ENCODE measurements at places on chromosomes 12 and 14.

GRCh38 chr14:96486705-96487104, 15.5 kb upstream of the PAPOLA start:
- DNase-seq: no peak

DNA sequence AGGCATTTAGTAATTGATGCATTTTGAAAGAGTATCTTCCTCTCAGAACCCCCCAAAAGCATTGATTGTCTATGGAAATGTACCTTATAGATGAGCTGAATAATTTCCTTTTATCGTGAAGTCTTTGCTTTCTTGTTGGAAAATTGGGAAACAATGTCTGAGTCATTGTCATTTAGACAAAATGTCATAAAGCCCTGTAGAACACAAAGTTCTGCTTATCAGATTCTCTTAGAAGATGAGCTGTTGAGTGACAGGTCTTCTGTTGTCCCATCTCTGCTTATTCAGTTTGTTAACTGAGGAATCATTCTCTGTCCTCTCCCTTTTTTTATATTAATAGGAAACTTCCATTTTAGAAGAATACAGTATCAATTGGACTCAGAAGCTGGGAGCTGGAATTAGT, 22.9 kb downstream of the MAPKAPK5 start:
- DNase-seq: no peak

GRCh38 chr12:108939594-108939993, 59.7 kb downstream of the DAO start:
- no peak for DNase-seq

DNA sequence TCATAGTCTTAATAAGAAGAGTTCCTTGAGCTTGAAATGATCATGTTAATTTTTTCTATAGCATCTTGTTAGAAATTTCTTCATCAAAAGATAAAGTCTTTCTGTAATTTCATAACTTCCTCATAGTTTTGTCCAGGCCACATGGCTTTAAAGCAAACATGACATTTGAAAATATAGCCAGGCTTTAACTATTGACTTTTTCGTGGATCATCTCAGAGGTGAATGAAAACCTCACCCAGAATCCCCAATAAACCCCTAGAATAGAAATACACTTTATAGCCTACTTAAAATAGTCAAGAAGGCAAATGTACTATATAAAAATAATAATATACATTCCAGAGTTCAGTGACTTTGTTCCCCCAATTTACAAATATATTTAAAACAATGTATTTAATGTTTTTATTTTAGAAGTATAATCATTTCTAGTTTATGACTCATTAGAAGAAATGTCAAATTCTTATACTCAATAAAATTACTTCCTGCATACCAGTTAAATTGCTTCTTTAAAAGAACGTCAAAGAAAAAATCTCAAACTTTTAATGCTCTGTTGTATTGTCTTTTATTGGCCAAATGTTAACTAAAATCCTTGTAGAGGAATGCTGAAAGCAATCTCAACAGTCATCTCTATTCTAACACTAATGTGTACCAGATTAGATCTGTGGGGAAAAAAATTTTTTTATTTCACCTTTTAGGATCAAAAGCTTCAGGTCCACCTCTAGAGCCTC, 21.6 kb downstream of the EXOC5 start:
- DNase-seq: no peak

DNA sequence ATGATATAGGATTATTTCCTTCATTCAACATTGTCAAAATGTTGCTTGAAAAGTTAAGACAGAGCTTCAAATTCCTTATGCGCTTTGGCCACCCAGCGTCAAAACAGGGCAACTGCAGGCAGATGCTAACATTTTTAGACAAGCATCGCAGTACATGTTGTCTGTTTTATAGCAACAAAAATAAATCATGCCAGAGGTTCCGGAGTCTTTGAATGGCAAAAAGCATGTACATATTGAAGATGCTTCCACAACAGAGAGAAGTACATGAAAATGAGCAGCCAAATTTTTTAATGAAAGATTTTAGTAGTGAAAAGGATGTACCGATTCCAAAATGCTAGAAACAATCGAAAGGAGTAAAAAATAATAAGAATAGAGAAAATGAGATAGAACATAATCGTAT, 49.8 kb upstream of the USP15 start:
- no peak for DNase-seq

GRCh38 chr14:54127526-54127925, 170.9 kb upstream of the BMP4 start:
- no peak for DNase-seq

GRCh38 chr14:91417983-91418386, 365 bp upstream of the CCDC88C start:
- no peak for DNase-seq

DNA sequence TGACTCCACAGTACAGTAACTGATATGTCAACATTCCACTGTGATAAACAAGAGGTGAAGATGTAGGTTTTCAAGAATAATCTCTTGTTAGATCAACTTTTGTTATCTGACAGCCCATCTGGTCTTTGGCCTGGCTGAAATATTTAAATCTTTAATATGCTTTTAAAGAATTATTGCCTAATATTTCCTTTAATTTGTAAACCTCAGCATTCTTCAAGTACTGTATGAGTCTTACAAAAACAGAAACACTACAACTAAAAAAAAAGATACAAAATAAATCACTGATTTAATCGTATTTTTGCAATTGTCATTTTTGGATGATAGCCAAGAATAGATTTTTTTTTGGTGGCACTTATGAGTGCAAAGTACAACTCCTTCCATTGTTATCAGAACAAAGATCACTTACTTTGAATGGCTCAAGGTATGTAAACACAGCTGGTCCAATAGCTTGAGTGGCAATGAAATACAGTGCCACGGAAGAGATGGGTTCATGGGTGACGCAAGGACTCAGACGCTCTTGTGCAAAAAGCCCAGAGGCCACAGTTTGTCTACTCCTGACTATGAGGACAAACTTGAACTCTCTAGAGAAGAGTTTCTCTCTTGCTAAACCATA, 109.5 kb downstream of the PAX9 start:
- DNase-seq: no peak

DNA sequence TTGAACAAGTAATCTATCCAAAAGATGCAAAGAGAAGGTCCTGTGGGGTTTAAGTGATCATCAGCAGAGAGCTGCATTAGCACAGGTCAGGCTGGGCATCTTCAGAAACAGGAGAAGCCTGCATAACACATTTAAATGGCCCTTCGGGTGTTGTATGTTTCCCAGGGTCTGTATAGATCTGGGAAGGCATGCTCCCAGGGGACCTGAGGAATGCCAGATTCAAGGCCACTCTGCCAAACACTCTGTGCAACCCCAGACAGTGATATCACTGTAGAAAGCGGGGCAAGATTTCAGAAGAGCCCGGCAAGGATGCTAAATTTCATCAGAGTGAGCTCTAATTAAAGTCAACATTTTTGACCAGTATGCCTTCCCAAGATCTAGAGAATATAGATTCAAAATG, 92.9 kb downstream of the ARMH4 start:
- no peak for DNase-seq

DNA sequence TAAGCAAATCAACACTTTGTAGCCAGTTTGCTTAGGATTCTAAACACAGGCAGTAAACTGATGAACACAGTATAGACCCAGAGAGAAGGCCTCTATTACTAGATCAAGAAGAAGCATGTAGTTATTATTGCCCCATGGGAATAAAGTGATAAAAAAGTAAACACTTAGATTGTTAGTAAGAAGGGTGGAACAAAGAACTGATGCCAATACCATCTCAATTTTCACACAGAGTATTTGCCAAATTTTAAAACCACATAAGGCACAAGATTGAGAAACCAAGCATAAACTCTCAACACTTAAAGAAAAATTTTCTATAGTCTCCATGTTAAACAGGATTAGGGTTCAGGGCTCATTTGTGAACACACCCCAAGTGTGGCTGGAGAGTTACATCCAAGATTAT, 77.0 kb upstream of the SYT1 start:
- no peak for DNase-seq

DNA sequence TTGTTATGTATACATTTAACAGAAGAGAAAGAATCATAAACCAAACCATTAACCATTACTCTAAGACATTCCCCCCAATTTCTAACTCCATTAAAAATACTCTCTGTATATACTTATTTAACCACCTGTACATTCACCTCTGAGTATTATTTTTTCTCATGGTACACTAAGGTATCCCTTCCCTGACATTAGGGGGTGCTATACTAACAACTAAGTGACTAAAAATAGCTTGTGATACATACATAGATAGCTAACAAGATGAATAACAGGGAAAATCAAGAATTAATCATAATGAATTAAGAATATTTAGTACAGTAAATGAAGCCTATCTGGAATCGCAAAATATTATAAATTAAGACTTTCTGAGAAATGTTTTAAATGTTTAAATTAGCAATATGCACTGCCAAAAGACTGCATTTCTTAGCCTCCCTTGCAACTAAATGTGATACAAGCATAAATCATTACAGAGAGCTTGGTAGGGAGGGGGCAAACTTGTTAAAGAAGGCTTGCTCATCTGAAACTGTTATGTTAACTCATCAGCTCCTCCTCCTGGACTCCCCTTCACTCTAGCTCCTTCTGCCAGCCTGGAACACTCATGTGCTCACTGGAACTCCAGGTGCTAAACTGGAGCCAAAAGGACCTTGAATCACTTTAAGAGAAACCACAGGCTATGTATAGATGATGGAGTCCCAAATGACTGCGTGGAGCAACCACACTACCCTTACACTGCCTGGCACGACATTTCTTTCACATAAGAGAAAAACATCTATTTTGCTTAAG, 14.9 kb downstream of the C2CD5 start:
- DNase-seq: no peak

DNA sequence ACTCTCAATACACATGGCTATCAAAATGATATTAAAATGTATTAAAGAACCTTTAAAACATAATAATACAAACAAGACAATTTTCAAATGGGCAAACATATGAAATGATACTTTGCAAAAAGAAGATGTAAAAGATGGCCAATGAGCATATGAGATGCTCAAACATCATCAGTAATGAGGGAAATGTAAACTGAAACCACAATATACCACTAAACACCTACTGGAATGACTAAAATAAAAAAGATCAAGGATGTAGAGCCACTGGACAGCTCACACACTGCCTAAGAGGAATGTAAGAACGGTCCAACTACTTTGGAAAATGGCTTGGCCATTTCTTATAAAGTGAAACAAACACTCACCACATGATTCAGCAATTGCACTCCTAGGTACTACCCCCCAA, 97.2 kb upstream of the BBS10 start:
- DNase-seq: no peak

DNA sequence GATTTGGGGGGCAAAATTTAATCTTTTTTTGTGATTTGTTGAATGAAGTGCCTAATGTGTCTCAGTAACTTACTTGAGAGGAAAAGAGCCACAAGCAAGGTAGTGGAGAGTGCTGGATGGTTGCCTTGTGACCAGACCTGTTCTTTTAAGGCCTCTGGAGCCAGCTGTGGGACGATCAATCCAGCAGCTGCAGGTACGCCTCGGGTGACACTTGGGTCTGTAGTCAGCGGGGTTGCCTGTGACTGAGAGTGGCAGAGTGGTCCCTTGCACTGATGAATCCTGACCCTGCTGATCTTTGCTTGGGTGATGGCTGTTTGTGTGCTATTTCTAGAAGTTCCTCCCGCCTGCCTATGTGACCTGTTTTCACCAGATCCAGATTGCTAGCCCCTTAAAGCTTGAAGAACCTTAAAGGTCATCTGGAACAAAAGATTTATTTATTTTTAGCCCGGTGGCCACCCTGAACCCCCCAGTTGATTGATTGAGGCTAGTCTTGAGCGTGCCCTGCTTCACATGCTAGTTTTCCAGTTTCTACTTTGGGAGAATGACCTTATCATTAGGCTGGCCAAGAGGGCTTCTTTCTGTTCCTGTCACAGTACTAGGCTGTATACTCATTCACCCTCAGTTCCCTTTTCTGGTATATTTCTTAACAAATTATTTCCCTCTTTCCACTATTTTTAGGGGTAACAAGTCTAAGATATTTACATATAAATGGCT, 23.2 kb downstream of the PRKCH start:
- DNase-seq: no peak

GRCh38 chr12:90301095-90301494, 592.5 kb upstream of the ATP2B1 start:
- no peak for DNase-seq

DNA sequence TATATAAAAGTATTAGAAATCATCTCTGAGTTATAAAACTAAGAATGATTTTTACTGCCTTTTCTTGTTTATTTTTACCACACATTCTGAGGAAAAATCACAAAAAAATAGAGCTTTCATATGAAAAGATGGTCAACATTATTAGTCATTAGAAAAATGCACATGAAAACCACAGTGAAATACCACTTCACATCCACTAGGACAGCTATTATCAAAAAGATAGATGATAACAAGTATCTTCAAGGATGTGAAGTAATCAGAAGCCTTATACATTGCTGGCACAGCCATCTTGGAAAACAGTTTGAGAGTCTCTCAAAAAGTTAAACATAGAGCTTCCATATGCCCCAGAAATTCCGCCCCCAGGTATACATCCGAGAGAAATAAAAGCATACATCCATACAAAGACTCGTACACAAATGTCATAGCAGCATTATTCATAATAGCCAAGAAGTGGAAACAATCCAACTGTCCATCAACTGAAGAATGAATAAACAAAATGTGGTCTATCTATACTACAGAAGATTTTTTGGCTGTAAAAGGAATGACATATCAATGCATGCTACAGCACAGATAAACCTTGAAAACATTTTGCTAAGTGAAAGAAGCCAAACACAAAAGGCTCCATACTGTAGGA, 523.9 kb downstream of the FUT8 start:
- DNase-seq: no peak

GRCh38 chr12:75814851-75815754, 216.5 kb downstream of the PHLDA1 start:
- no peak for DNase-seq

- no peak for DNase-seq
These were observed 22.5 kb upstream of the PCNX1 start for GRCh38 chr14:70884595-70885342.

DNA sequence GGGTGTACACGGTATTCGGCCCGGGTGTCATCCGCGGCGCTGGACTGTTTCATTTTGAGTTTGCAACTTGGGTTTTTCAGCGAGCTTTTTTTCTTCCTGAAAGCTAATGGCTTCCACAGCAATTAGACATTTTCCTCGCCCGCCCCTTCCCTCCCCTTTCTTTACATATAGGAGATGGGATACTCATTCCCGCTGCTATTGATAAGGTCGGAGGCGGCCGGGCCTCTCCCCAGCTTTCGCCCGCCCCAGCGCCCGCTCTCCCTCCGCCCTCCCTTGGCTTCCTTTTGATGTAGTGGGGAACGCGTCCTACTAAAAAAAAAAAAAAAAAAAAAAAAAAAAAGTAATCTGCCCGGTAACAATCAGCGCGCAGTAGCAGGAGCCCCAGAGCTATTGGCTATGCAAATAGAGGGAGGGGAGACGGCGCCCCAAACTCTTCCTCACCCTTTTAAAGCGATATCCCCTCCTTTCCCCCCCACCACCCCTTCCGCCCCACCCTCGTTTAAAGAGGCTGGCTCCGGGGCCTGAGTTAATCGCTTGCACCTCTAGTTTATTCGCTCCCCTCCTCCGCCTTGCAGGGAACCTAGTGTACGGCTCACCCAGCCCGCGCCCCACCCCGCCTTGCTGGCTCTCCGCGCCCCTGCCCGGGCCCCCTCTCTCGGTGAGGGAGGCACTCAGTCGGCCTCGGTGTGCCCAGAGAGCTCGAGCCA, 1.7 kb upstream of the CCND2 start:
- no peak for DNase-seq
